ENCODE measurements at places on chromosomes 5 and 9.
A peak's percentile ranks its signal among the peaks of the same experiment; 100 is the strongest.

- no peak for DNase-seq
Measured at GRCh38 chr9:110426052-110426709, 88.5 kb upstream of the TXNDC8 start.

DNA sequence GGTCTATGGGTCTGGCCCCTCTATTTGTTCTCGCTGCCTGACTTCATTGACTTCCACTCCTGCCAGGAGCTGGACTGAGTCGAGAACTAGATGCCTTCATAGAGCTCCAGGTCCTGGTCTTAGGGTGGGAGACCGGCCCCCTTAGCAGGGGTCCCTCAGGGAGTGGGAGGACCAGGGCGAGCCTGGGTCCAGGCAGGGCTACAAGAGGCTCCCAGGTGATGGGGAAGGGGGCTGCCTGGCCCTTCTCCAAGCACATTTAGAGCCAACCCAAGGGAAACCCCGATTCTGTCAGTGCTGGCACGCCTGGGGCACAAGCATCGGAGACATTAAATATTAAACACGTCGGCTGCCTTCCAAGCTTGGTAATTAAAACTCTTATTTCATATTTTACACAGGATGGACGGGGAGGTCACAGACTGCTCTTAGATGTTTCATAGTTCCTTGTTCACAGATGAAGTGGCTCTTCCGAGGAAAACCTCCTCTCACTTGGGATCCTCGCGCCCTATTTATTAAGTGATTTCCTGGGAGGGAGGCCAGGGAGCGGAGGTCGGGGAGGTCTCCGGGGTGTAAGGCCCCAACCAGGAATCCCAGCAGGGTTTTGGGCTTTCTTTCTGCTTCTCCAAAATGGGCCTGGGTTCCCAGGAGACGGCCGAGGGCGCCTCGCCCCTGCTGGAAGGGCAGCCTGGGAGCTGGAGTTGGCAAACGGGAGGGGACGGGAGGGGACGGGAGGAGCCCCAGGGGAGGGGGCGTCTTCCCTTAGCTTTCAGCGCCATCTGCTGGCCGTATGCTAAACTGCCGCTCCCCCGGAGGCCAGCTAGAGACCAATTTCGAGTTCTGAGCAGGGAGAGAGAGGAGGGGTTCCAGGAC is 23.4 kb upstream of the ZBTB43 start:
- DNase-seq, result peak; percentile 67

- no peak for DNase-seq
Measured at GRCh38 chr9:92141144-92142129, 26.2 kb upstream of the SPTLC1 start.

GRCh38 chr5:102957141-102957540 is 162.8 kb downstream of the GIN1 start:
- DNase-seq, result no peak

- DNase-seq, result no peak
Measured at GRCh38 chr5:31639481-31640411, 815 bp downstream of the PDZD2 start.

DNA sequence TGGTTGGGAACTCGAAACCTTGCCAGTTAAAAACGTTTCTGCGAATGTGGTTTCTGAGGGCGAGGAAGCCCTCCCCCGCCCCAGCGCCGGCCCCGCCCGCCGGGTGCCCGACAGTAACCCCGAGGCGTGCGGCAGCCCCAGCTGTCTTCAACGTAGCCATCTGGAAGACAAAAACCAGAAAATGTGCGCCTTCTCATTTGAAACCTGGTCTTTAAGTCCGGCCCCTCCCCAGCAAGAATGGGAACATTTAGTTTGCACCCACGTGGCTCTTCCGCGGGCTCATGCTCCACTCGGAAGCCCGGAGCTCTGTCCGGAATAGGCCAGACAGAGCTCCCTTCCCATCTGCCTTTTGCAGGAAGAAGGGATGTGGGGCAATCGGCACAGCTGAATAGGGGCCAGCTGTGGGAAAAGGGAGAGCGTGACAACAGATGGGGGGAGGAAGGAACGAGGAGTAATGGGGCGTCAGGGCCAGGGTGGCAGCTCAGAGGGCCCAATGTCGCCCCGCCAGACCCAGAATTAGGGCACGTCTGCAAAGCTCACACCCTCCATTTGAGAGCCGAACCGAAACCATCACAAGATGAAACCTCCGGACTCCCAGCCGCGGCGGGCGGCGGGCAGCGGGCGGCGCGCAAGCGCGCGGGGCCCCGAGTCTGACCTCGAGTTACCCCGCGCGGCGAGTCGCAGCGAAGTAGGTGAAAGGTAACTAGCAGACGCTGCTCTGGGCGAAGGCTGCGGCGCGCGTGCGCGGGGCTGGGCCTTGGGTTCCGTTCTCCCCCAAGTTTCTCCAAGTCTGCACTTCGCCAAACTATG is 63.4 kb upstream of the ABCA1 start:
- DNase-seq, result peak; percentile 85

DNA sequence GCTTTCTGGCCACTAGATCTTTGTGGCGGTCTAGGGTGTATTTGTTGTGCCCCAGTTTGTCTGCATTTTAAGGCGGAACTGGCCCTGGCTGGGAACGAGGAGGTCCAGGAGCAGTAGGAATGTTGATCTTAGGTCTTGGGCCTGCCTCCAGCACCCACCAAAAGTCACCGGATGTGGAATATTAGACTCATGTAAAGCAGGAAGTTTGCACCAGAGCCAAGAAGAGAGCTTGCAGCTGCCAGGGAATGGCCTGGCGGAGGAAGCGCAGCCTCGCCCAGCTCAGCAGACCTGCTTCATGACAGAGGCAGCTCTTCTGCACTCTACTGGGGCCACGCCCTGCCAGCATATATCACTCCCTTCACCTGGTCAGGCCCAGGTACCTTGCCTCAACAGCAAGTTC is 3.3 kb downstream of the GPX3 start:
- no peak for DNase-seq

DNA sequence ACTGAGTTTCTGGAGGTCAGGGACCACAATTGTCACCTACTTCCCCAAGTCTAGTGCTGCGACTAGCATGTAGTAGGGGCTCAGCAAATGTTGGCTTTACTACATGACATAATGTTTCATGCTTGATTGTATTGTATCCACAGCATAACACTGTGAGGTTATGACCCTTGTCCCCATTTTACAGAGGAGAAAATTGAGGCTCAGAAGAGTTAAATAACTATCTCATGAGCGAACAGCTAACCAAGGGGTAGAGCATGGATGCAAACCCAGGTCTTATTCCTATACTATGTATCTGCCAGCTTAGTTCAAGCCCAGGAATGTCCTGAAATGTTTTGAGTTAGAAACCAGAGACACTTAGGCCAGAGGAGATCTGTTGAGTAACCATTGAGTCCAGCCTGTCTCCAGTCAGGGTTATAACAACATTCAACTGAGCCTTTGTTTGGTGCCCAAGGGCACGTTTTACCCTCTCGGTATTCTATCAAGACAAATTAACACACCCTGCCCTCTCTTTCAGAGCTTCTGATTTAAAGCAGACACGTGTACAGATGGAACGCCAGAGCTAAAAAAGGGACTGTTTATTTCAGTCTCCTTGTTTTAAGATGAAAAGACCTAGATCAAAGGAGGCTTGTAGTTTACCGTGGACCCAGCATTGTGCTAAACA is 16.5 kb downstream of the ANGPTL2 start:
- no peak for DNase-seq

DNA sequence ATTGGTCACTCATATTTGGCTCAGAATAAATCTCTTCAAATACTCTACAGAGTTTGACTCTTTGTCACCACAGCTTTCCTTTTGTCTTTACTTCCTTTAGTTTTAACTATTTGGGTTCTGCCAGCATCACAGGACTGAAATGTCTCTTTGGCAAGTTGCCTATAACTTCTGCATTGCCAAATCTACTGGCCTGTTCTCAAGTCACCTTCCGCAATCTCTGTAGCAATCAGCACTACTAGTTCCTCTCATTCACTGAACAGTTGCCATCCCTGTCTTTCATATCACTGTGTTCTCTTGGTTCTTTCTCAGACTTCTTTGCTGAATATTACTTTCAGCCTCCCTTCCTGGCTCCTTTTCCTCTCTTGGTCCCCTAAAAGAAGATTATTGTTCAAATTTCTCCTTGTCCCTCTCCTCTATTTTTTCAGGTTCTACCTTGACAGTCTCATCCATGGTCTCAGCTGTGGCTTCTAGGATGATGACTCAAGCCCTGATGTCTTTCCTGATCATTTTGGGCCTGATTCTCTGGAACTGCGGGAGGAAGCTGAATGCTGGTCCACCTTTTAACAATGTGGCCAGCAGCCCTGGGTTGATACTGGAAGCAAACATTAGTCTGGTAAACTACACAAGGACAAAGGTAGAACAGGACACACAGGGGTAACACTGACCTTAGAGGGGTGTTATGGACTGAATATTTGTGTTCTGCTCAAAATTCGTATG is 44.0 kb upstream of the LIFR start:
- DNase-seq, result no peak

DNA sequence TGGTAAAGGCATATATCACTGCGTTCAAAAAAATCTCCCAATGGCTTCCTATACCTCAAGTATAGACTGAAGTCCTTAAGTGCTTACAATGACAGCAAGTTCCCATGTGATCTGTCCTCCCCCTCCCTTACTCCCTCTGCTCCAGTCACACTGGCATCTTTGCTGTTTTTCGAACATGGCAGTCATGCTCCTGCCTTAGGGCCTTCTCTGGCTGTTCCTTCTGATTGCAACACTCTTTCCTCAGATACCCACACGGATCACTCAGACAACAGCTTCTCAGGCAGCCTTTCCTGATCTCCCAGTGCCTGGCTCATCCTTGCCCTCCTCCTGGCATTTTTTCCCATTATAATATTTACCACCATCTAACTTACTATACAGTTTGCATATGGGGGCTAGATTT is 232.8 kb downstream of the ARHGEF28 start:
- no peak for DNase-seq

DNA sequence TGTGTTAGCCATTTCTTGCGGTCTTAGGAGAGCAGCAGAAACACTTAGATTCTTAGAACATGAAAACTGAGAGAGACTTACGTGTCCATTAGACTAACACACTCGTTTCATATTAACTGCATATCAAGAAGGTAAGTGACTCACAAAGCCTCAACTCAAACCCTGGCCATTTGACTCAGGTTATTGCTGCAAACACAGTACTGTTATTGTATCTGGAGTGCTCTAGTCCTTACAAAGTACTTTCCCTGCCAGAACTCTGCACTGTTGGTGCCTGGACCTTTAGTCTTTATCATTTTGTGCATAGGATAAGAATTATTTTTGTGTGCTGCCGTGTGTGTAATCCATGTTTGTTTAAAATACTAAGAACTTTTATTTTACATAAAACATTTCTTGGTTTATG is 155.7 kb downstream of the FBXL7 start:
- DNase-seq, result no peak

DNA sequence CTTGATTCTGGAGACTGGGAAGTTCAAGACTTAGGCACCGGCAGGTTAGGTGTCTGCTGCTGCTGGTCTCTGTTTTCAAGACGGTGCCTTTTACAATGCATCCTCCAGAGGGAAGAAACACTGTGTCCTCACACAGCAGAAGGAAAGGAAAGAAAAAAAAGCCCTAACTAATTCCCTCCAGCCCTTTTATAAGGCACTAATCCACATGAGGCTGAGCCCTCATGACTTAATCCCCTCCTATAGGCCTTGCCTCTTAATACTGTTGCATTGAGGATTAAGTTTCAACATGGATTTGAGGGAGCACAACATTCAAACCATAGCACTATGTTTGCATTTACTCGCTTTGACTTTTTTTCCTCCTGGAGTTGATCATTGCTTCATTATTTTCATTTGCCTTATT is 585.9 kb downstream of the TLR4 start:
- DNase-seq, result no peak

- DNase-seq, result no peak
Measured at GRCh38 chr5:72587661-72588308, 80.6 kb upstream of the ZNF366 start.

DNA sequence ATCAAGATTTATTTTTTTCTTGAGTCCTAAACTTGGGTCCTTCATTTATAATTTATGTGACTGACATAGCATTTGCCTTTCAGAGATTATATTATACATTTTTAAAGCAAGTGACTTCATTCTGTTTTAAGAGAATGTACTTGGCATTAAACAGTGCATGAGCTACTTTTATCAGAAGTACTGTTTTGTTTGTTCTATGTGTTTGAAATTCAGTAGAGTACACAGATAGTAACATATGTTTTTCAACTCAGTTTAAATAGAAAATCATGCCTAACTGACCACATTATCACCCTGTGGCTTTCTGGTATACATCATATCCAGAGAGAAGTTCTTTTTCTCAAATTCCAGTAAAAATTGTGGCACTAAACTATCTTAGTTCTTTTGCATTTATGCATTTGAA is 335.3 kb upstream of the CDH18 start:
- no peak for DNase-seq

Measured in brain microvascular endothelial cell (primary cell).